ENCODE measurements at places on chromosomes 1 and 21.

DNA sequence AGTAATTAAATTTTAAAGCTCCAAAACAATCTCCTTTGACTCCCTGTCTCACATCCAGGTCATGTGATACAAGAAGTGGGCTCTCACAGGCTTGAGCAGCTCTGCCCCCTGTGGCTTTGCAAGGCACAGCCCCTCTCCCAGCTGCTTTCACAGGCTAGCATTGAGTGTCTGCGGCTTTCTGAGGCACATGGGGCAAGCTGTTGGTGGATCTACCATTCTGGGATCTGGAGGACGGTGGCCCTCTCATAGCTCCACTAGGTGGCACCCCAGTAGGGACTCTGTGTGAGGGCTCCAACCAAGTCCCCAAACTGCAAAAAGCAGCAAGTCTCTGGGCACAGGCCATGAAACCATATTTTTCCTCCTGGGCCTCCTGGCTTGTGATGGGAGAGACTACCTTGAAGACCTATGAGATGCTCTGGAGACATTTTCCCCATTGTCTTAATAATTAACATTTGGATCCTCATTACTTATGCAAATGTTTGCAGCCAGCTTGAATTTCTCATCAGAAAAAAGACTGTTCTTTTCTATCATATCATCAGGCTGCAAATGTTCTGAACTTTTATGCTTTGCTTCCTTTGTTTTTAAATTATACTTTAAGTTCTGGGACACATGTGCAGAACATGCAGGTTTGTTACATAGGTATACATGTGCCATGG is 554.1 kb upstream of the OLFM3 start:
- DNase-seq, result no peak

- no peak for DNase-seq
Observed at GRCh38 chr1:234607109-234608024, 2.6 kb downstream of the IRF2BP2 start.

- peak; percentile 77 for DNase-seq
Observed at GRCh38 chr1:206663832-206664652, 20.7 kb upstream of the MAPKAPK2 start.

DNA sequence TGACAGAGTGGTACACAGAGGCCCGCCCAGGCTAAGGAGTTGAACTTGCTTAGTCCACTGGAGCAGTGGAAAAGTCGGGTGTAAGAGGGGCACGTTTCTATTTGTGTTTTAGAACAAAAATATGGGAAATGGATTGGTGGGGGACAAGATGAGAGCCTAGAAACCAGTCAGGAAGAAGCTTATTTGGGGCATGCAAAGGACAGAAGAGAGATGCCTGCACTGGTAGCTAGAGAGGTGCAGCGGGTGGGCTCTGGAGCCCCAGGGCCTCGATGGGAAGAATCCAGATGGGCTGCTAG is 1.2 kb upstream of the LIN9 start:
- DNase-seq, result no peak

GRCh38 chr1:230861970-230862595 is 6.2 kb downstream of the C1orf198 start:
- DNase-seq, result no peak

DNA sequence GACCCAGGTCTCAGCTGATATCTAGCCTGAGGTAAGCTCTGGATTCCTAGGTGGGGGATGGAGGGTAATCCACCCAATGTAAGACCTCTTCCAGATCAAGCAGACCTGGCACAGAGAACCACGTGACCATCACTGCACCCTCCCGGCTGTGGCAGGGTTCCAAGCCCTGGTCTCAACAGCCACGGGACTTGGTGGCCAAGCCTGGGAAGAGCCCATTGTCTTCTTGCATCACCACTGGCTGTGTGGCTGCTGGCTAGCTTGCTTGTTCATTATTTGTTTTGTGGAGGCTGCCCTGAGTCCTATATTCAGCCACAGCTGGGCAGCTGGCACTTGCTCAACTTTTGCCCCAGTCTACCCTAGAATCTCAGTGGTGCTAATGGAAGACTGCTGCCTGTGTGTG is 24.1 kb upstream of the NFASC start:
- no peak for DNase-seq

- DNase-seq, result peak; percentile 35
Observed at GRCh38 chr1:32255072-32256071, 4.3 kb downstream of the LCK start.

DNA sequence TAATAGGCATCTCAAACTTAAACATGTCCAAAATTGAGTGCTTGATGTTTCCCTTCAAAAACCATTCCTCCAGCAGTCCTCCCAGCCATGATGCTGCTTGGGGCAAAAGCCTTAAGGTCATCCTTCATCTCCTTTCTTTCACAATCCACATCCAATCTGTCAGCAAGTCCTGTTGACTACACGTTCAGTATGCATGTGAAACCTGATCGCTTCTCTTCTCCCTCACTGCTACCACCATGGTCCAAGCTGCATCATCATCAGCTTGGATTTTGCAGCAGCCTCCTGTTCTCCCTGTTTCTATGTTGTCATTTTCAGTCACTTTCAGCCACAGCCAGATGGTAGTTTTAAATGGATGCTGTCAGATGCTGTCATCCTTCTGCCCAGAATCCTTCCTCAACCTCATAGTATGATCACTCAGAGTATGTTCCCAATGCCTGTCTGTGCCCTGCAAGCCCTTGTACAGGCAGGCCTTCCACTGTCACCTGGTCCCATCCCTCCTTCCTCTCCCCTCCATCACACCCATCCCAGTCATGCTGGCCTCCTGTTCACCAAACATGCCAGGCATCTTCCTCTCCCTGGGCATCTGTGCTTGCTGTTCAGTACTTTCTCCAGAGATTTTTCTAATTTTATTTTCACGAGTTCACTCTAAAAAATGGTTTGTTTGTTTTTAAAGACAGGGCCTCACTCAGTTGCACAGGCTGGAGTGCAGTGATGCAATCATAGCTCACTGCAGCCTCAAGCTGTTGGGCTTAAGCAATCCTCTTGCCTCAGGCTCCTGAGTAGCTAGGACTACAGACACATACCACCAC is 66.0 kb downstream of the SYDE2 start:
- DNase-seq, result no peak

GRCh38 chr1:72105201-72105600 is 177.1 kb downstream of the NEGR1 start:
- no peak for DNase-seq

- DNase-seq, result no peak
Observed at GRCh38 chr1:5970610-5971273, 21.5 kb downstream of the NPHP4 start.

- no peak for DNase-seq
Observed at GRCh38 chr1:10232163-10232562, 21.8 kb downstream of the KIF1B start.

DNA sequence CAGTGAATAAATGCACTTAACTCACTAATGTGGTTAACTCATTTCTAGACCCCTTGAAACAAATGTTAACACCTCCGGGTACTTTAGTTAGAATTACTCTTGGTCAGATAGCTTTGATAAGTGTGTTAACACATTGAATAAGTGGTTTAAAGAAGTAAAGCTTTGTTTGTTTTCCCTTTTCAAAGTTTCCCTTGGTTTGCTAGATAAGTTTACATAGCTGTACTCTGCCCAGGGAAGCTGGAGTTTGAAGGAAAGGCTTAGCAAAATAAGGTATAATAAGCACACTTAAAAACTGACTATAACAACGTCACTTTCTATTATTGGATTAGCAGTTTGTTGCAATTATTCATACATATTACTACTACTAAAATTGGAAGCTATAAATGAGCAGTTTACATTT is 1233.9 kb upstream of the ADGRL2 start:
- no peak for DNase-seq

GRCh38 chr1:187413405-187414169 is 584.8 kb downstream of the PLA2G4A start:
- no peak for DNase-seq

GRCh38 chr1:44290250-44291094 is 64.6 kb downstream of the ERI3 start:
- no peak for DNase-seq

DNA sequence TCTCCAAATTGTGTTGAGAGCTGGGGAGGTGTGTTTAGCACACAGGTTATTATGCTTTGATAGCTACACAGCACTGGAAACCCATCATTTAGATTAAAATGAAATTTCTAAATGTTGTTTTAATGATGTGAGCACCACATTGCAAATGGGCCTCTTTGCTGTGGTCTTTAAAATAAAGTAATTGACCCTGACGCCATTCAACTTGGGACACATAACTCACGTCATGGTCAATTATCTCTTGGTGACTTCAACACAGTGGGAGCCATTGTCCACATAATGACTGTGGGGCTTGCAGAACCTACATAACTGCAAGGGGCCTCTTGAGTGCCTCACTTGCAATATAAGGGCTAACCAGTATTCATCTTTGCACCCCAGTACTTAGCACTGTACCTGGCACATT is 280.4 kb downstream of the HLX start:
- no peak for DNase-seq

- DNase-seq, result no peak
Observed at GRCh38 chr21:29232530-29233255, 66.0 kb upstream of the BACH1 start.

GRCh38 chr1:110420874-110421793 is 13.6 kb upstream of the LAMTOR5 start:
- peak; percentile 13 for DNase-seq

DNA sequence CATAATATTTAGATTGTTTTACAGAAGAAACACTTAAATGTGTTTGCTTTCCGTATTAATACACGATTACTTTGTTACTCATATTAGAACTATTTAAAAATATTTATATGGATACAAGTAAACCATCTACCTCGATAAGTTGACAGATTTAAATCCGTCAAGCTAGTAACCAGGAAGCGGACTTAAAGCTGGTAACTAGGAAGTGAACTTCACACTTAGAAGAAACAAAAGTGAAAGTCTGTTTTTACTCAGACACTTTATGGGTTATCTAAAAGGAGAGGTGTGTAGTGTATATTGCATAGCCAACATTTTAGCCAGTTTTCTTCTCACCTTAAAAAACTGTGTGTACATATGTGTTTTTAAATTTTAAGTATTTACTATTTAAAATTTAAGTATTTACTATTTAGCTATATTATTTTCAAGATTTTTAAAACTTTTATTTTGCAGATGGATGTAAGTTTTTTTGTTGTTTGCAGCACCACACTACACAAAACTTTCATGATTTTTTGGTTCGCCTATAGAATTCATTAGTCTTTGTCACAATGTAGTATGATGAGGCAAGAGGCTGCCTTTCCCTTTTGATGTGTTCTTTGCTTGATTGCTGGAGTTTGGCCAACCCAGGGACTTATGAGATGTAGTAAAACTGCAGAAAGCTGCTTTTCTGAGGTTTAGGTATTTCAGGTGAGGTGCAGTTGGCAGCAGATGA is 2.7 kb downstream of the USP25 start:
- DNase-seq, result peak; percentile 68

DNA sequence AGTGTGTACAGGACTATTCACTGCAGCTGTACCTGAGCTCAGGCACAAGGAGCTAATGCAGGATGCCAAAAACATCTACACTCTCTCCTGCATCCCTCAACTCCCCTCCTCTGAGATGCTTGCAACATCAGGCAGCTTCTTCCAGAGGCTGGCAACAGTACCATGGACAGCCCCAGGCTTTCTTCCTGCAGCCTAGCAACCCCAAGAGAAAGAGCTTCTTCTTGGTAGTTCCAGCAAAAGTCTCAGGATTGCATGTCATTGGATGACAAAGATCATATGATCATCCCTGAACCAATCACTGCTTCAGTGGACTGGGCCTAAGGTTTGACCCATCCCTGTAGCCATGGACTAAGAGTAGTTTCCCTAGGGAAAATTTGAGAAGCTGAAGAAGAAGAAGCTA is 46.7 kb downstream of the CAMK2N1 start:
- no peak for DNase-seq

GRCh38 chr21:46035809-46036695 is 54.5 kb downstream of the COL6A1 start:
- DNase-seq, result no peak

DNA sequence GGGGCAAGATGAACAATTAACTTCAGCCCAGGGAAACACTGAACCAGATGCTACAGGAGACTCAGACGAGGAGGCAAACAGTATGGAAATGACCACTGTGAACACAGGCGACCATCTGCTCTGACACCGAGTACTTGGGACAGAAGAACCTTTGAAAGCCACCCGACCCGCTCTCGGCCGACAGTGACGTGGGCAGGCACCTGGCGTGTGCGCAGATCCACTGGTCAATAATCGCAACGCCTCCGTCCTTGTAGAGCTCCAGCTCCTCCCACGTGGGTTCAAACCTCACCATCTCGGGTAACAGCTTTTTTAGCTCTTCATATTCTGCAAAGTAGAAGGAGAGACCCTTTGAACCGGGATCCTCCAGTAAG is 20.3 kb downstream of the POFUT2 start:
- no peak for DNase-seq

- DNase-seq, result no peak
Observed at GRCh38 chr21:35142036-35142815, 93.1 kb upstream of the RUNX1 start.

GRCh38 chr1:63703701-63704107 is 70.1 kb upstream of the ROR1 start:
- DNase-seq, result no peak

DNA sequence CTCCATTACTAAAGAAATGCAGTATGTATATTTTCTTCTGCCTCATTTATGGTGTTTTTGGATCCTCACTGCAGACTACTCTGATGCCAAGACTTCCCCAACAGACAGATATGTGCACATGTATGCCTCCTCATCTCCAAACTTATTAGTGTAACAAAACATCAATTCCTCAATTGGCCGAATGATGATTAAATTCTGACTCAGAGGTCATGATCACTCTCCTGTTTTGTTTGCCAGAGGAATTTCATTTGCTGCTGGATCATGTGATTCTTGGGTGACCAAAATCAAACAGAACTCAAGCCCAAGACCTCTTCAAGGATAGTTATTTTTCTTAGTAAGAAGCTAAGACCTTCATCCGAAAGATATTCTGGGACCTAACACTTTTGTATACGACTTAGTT is 227.6 kb downstream of the LMO4 start:
- DNase-seq, result no peak

GRCh38 chr1:87386217-87386790 is 57.6 kb downstream of the LMO4 start:
- no peak for DNase-seq

DNA sequence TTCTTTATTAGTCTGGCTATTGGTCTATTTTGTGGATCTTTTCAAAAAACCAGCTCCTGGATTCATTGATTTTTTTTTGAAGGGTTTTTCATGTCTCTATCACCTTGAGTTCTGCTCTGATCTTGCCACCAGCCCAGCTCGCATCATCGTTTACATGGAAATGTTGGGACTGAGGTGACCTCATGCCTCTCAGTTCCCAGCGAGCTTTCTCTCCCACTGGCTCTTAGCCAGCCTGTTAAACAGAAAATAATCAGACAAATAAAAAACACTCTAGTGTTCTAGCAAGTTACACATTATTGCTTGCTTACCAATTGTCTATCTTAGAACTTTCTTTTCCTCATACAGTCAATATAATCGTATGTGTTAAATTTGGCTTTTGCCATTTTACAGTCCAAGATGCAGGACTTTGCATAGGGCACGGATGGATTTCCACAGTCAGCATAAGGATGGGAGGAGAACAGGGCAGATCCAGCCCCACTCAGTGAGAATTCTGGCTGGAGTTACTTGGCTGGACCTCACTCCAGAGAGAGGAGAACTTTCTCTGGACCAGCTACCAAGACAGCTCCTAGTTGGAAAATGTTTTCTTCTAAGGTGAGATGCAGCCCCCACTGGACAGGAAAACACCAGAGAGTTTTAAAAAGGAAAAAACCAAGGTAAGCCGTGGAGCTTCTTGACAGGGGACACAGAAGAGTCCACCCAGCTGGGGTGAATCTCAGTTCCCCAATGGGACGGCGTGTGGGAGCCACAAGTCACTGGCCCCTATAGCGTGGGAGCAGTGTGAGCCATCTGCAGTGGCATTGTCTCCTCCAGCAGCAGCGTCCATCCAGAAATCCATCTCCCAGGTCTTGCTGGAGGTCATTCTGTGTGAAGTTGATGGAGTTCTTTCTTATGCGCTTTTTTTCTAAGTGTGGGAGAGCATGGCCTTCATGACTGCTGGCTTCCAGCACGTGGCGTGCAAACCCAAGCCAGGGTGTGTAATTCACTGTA is 17.6 kb downstream of the PGBD2 start:
- no peak for DNase-seq

Measured in CD4-positive, alpha-beta T cell treated with Interleukin-2 at 100 ng/mL for 4 hours (primary cell).